EH (cell line): ENCODE measurements at places on chromosomes 12 and 14.

GRCh38 chr12:8038659-8039114, 6.2 kb downstream of the FOXJ2 start:
- DNase-seq = peak; percentile 85

DNA sequence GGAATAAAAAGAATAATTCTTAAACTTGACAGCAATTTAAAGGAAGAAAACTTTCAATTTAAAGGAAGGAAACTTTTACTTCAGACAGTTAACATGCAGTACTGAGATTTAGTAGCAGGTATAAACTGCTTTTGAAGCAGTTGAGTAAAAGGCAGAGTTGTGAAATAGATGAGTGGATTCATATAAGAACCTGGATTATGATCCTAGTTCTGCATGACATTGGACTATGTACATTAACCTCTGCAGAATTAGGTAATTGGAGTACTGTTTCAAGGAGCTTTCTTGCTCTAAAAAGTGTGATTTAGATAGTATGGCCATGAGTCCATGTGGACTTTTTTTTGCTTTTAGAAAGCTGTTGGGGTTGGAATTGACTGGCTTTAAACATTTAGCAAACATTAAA, 29.7 kb downstream of the ATP2A2 start:
- no peak for DNase-seq

GRCh38 chr12:107478881-107479280, 206.7 kb upstream of the PWP1 start:
- DNase-seq = no peak

DNA sequence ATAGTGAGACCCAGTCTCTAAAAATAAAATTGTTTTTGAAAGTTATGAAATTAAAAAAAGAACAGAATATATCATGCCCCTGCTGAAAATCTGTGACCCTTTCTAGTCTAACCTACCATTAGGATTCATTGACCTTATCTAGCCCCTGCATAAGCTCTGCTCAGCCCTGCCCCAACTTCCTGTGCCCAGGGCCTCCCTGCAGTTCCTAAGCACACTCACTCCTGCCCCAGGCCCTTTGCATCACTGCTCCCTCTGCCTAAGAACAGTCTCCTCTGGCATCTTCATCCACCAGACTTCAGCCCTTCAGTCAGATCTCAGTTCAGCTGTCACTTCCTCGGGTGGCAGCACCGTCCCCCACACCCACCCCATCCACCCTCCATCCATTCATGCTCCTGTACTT, 55.4 kb downstream of the SCARB1 start:
- no peak for DNase-seq

DNA sequence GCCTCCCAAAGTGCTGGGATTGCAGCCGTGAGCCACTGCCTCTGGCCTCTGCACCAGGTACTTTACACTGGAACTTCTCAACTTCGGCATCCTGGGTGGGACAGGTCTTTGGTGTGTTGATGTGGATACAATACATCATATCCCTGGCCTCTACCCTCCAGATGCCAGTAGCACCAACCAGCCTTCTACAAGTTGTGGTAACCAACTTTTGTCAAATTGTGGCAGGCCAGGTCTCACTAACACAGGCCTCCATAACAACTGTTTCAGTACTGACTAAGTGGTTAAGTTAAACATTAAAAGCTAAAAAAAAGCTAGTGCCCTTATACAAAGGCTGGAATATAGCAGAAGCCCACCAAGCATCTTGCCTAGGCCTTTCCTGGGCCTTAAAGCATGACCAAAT, 232.9 kb downstream of the PCNX1 start:
- DNase-seq = no peak

DNA sequence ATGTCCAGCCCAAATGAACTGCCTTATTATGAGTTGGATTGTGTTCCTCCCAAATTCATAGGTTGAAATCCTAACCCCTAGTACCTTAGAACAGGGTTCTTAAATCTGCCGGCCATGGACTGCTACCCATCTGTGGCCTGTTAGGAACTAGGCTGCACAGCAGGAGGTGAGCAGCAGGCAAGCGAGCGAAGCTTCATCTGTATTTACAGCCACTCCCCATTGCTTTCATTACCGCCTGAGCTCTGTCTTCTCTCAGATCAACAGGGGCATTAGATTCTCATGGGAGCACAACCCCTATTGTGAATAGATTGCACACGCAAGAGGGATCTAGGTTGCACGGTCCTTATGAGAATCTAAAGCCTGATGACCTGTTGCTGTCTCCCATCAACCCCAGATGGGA, 9.8 kb upstream of the EML5 start:
- DNase-seq = no peak

GRCh38 chr14:72683787-72684186, 210.1 kb downstream of the DPF3 start:
- DNase-seq = no peak
